ENCODE measurements at places on chromosomes 2 and 18.
A peak's percentile ranks its signal among the peaks of the same experiment; 100 is the strongest.

GRCh38 chr2:159362816-159363251, 76.3 kb upstream of the WDSUB1 start:
- peak; percentile 36 for DNase-seq

GRCh38 chr2:40466935-40467572, 15.2 kb upstream of the SLC8A1 start:
- DNase-seq, result no peak

- DNase-seq, result no peak
Observed at GRCh38 chr18:46325895-46326294, 221.7 kb downstream of the HAUS1 start.

DNA sequence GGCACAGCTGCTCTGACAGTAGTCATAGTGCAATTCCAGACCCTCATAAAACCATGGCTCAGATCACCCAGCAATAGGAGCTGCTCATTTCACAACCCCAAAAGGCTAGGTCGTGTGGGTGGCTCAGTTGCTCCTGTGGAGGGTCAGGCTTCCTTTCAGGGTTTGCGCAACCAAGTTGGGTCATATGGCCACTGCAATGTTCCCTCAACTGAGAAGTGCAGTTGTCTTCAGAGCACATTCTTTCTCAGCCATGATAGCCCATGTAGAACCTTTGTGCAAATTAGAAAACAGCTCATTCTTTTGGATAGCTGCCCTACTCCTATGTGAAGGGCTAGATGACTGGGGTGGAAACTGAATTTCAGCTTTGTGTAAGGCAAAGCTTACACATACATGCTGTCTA, 3.2 kb downstream of the SERPINB13 start:
- no peak for DNase-seq

DNA sequence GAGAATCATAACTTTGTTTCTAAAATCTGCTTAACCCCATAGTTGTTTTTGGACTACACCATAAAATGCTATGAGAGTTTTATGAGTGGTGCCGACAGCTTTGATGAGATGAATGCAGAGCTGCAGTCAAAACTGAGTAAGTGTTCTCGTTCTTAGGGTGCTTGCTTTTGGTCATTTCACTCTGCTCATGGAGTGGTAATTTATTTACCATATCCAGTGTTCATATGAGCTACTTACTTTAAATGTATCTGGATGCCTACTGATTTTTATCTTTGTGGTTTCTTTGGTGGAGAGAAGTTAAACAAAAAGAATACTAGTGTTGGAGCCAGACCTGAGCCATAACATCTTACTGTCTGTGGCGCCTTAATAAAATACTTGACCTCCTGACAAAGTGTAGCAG, 16.4 kb downstream of the NDC80 start:
- DNase-seq, result no peak

GRCh38 chr2:180240774-180241173, 233.7 kb upstream of the CWC22 start:
- no peak for DNase-seq

DNA sequence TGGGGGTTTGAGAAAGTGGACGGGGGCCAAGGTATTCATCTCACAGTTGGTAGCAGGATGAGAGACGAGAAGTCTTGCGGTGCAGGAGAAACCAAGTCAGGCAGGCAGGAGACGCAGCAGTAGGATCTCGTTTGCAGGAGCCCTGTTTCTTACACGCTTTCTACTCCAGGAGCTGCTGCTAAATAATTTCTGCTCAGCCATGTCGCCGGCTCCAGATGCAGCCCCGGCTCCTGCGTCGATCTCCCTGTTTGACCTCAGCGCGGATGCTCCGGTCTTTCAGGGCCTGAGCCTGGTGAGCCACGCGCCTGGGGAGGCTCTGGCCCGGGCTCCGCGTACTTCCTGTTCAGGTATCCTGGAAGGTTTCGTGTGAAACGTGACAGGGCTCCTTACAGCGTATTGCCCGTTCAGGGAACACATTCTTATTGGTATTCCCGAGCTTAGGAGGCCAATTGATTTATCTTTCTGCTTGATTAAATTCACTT, 494 bp downstream of the ANKZF1 start:
- DNase-seq, result peak; percentile 71

DNA sequence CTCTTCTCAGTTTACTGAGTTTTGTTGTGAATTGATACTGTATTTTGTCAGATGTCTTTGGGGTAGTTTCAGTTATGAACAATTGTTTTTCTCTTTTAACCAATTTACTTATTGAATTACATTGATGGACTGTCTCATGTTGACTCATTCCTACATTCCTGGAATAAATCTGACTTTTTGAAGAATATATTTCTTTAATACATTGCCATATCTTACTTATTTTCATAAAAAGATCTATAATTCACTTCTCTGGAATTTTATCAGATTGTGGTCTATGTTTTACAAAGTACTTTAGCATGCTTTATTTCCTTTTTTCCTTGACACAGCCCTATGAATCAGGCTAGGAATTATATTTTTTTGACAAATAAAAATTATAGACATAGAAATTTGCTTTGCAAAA, 268.3 kb downstream of the PLCL1 start:
- DNase-seq, result no peak

GRCh38 chr18:58350526-58350925, 278.4 kb downstream of the ALPK2 start:
- DNase-seq, result no peak

- DNase-seq, result peak; percentile 79
Observed at GRCh38 chr18:9971313-9971920, 57.6 kb downstream of the VAPA start.

DNA sequence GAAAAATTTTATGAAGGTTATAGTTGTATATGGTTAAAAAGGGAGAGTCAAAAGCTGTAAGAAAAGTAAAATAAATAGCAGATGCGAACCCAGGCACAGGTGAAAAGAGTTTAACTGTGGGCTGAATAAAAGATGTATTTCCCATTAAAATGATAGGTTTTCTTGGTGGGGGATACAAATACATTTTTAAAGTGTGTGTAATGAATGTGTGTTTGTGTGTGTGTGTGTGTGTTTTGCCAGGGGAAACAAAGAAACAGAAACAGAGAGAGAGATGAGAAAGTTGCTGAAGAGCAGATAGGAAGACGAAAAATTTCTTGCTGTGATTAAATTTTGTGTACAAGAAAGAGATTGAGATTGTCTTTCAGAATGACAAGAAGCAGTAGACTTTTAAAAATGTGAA, 12.1 kb downstream of the TFPI start:
- no peak for DNase-seq

- DNase-seq, result peak; percentile 22
Observed at GRCh38 chr2:191245046-191245868, at the start of gene MYO1B. MYO1B (plus strand) TSS chr2:191245404; CDS start chr2:191276896, 31,492 bp downstream.

GRCh38 chr2:159160412-159160811, 126.1 kb downstream of the WDSUB1 start:
- no peak for DNase-seq

DNA sequence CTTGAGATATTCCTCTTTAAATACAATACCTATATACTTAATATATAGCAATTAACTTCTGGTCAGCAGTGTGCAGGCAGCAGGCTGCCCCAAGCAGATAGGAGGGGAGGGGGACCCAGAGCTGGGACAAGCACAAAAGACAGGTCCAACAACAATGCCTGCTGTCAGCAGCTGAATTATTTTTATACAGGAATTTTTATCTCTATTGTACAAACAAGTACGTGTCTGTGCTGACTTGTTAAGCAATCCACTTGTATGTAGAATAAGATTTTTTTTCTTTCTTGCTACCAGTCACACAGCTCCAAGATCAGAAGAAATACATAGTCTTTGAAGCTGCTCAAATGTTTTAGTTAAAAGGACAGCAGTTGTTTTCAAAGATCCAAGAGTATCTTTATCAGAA, 16.7 kb downstream of the BCL11A start:
- DNase-seq, result no peak

GRCh38 chr2:213021971-213022899, 129.2 kb downstream of the IKZF2 start:
- DNase-seq, result no peak
